Right lobe of liver (tissue), 6 donors: ENCODE measurements at places on chromosomes 7 and 10. TPM values are rescaled to one million over a fixed set of nuclear protein-coding genes. Genes with fewer than 3 reads are reported as not detected.

- peak overlapping the region; percentile 15 for H3K27ac ChIP-seq
- H3K4me1 ChIP-seq, result no peaks in the 10 kb centered on the region
- peak overlapping the region; percentile 26 for H3K4me3 ChIP-seq
- no peaks in the 10 kb centered on the region for H3K36me3 ChIP-seq
These were observed 46.8 kb downstream of the TBXAS1 start for GRCh38 chr7:139875821-139876241.

DNA sequence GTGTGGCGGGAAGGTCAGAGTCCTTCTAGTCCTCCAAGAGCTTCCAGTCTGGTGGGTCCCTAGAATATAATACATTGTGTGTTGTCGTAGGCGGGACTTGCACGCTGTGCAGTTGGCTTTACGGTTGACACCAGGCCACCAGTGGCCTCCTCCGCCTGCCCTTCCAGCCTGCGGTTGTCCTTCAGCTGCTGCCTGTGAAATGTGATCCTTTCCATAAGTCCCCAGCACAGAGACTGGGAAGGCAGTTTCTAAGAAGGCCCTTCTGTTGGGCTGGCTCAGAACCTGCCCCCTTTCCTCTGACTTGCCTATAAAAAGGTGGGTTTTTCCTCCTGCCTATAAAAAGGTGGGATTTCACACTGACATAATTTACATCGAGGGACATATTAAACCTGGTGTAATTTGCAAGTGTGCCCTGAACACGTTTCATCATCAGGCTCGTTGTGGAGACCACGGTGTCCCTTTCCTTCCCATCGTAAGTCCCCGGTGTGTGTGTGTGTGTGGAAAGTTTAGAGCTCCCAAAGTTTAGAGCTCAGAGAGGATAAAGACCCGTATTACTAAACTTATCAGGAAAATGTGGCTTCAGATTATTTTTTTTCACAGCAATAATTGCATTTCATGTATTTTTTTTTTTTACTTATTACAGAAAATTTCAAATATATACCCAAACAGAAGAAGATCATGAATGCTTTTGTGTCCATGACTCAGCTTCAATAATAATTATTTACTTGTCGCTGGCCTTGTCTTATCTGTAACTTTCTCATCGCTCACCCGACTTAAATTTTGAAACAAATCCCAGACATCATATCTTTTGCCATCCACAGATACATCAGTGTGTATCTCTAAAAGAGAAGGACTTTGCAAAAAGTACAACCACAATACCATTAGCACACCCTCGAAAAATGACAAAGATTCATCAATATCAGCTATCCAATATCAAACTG lies 45.1 kb downstream of the CUX1 start:
- H3K4me3 ChIP-seq, result no peak overlapping the region
- H3K27me3 ChIP-seq, result no peaks in the 10 kb centered on the region
- DNase-seq, result no peak
- no peaks in the 10 kb centered on the region for H3K36me3 ChIP-seq

GRCh38 chr7:101857358-101857811 lies 40.0 kb downstream of the CUX1 start:
- no peaks in the 10 kb centered on the region for H3K36me3 ChIP-seq
- no peak for DNase-seq
- H3K4me1 ChIP-seq, result no peaks in the 10 kb centered on the region
- H3K27me3 ChIP-seq, result no peaks in the 10 kb centered on the region
- no peak overlapping the region for H3K4me3 ChIP-seq

DNA sequence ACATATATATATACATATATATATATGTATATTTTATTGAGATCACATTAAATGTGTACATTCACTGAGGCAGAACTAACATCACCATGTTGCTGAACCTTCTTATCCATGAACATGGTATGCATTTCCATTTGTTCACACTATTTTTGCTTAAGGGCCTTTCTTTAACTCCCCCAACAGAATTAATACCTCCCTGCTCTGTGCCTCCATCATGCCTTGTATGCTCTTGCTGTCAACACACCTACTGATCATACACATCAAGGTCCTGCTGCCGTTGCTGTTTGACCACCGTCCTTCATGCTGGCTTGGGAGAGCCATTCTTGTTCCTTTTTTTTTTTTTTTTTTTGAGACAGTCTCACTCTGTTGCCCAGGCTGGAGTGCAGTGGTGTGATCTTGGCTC lies 43.5 kb downstream of the EPHB4 start:
- H3K27ac ChIP-seq, result no peak overlapping the region
- H3K4me1 ChIP-seq, result no peaks in the 10 kb centered on the region
- H3K4me3 ChIP-seq, result no peak overlapping the region
- H3K27me3 ChIP-seq, result no peaks in the 10 kb centered on the region
- no peak for DNase-seq
- H3K36me3 ChIP-seq, result no peaks in the 10 kb centered on the region

GRCh38 chr7:71982851-71983250 lies 429.3 kb downstream of the CALN1 start:
- DNase-seq, result no peak
- no peaks in the 10 kb centered on the region for H3K36me3 ChIP-seq
- H3K27ac ChIP-seq, result no peak overlapping the region
- no peaks in the 10 kb centered on the region for H3K4me1 ChIP-seq

DNA sequence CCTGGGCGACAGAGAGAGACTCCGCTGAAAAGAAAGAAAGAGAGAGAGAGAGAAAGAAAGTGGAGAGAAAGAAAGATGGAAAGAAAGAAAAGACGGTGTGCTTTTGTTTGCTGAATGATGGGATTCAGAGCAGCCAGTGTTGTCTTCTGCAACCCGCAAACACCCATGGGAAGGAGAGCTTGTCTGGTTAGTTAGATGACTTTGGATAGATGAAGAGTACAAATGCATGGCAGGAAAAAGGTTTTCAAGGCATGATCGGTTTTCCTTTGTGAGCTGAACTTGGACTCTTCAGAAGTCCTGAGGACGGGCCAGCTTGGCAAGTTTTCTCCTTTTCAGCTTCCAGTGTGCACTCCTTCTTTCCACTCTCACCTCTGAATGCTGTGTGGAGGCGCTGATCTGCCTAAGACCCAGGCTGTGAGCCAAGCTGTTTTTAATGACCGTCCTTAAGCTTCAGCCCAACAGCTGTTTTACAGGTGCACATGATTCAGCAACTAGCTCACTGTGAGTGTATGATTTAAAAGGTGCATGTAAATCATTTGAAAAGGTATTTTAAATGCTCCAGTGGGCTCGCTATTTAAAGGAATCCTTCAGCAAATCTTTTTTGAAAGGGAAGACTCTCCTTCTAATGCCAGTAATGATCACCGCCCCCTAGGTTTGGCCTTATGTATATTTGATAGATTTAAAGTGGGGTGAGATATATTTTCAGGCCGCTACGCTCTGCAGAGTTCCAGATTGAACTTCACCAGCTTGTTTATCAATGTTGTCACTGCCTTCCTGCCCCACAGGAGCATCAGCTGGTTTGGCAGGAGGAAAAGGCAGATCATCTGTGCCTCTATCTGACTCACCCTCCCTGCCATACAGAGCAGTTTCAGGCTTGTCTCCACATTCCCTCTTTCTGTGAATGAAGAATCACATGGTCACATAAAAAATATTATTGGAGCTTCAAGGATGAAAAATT lies 115.0 kb downstream of the PLXDC2 start:
- H3K36me3 ChIP-seq, result no peaks in the 10 kb centered on the region
- no peaks in the 10 kb centered on the region for H3K27me3 ChIP-seq
- no peak for DNase-seq
- H3K4me1 ChIP-seq, result peaks cover 42% of the 10 kb centered on the region

DNA sequence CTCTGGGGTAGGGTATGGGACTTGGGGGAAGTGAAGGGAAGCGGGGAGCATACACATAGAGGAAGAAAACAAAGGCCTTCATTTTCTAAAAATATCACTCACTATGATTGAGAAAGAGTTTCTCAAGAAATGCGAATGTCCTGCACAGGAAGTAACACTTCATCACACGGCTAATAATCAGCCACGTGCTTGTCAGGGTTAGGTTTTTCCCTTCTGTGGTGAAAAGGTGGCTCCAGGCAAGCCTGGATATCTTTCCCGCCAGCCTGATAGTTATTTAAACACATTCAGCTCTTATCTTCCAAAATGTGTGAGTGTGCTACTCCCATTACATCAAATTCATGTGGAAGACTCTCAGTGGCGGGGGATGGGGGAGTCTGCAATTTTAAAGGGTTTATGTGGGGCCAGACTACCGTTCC lies 166.4 kb upstream of the ADO start:
- H3K36me3 ChIP-seq, result no peaks in the 10 kb centered on the region
- no peak for DNase-seq
- no peaks in the 10 kb centered on the region for H3K27me3 ChIP-seq
- H3K27ac ChIP-seq, result peak overlapping the region; percentile 15
- H3K4me1 ChIP-seq, result no peaks in the 10 kb centered on the region

- no peaks in the 10 kb centered on the region for H3K4me1 ChIP-seq
- H3K27me3 ChIP-seq, result no peaks in the 10 kb centered on the region
- no peak overlapping the region for H3K4me3 ChIP-seq
- no peaks in the 10 kb centered on the region for H3K36me3 ChIP-seq
These were observed 97.1 kb downstream of the CREB5 start for GRCh38 chr7:28509251-28510025.

DNA sequence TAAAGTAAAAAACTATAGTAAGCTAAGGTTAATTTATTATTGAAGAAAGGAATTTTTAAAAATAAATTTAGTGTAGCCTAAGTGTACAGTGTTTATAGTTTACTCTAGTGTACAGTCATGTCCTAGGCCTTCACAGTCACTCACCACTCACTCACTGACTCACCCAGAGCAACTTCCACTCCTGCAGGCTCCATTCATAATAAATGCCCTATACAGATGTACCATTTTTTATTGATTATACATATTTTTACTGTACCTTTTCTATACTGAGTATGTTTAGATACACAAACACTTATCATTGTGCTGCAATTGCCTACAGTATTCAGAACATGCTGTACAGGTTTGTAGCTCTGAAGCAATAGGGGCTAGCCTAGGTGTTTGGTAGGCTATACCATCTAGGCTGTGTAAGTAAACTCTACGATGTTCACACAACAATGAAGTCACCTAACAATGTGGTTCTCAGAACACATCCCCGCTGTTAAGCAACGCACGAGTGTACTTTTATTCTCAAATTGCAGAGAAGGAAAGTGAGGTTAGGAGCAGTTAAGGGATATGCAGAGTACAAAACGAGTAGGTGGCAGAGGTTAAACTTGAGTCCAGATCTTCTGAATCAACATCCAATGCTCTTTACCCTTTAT lies 38.9 kb upstream of the PLCE1 start:
- H3K4me3 ChIP-seq, result no peak overlapping the region
- no peaks in the 10 kb centered on the region for H3K36me3 ChIP-seq
- no peak overlapping the region for H3K27ac ChIP-seq
- no peak for DNase-seq

GRCh38 chr7:31521336-31522010 lies 7.6 kb downstream of the ITPRID1 start:
- DNase-seq, result no peak
- no peaks in the 10 kb centered on the region for H3K27me3 ChIP-seq
- no peak overlapping the region for H3K27ac ChIP-seq
- H3K4me3 ChIP-seq, result no peak overlapping the region
- no peaks in the 10 kb centered on the region for H3K4me1 ChIP-seq

DNA sequence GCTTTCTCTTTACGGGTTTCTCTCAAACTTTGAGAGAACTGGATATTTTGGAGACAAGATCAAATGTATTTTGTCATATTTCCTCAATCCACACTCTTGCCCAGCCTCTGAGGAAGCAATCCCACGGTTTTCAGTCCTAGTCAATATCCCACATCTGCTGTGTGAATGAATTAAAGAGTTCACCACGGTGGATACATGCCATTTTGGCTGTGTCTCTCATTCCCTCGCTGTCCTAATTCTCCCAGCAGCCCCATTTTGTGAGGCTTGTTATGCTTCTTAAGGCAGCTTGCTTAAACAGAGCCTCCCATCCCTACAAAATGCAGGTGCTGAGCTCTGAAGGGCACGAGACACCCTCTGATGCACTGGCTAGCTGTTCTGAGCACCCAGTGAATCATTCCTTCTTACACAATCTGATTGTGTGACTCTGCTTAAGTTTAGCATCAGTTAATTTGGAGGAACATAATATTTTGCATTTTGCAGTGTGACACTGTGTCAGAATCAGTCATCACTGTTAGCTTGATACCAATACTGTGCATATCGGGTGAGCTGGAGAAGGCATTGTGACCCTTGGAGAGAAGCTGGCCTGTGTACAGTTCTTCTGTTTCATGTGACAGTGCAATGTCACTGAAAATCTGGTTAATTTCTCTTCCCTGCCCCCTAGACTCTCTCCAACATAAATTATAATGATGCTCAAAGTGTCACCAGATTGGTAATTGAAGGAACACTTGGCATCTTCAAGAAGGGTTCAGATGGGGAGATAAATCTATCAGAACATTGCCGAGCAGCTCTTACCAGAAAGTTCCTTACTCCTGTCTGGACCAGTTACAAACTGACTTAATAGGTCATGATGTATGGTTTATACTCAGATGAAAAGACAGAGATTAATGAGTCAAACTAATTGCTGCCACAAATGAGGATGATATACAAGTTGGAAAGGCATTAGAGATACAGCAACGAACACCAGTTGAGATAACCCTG lies 103.7 kb upstream of the AOAH start:
- no peak overlapping the region for H3K27ac ChIP-seq
- H3K4me3 ChIP-seq, result no peak overlapping the region
- DNase-seq, result no peak
- H3K36me3 ChIP-seq, result no peaks in the 10 kb centered on the region
- no peaks in the 10 kb centered on the region for H3K27me3 ChIP-seq

GRCh38 chr7:85630904-85631600 lies 444.2 kb upstream of the SEMA3D start:
- DNase-seq, result no peak
- H3K4me1 ChIP-seq, result no peaks in the 10 kb centered on the region
- H3K4me3 ChIP-seq, result no peak overlapping the region
- no peak overlapping the region for H3K27ac ChIP-seq
- no peaks in the 10 kb centered on the region for H3K36me3 ChIP-seq
- no peaks in the 10 kb centered on the region for H3K27me3 ChIP-seq

DNA sequence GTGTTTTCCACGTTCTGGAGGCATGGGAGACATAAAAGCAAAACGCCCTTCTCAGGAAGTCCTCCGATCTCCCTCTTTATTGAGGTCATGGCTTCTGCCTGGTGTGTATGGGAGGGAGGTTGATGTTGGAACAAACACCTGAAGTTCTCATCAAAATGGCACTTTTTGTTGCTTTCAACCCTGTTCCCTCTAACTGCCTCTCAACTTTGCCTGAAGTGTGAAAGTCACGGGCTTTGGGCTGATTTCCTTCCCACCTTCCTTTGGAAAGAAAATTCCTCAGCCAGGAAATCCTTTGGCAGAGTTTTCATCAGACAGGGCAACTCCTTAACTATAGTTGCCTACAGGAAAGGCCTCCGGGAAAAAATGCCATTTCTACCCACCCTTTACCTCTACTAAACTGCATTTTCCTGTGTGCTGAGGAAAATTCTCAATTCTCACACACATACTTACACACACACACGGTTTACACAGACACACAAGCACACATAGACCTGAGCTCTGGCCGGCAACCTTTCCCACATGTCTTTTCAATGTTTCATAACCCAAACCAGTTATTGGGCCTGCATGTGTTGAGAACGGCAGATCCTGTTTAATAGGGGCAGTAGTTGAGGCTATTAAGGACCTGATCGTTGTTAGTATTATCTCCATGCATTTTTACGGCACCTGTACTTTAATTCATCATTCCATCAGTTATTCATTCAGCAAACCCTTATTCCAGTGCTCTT lies 36.4 kb downstream of the CYP17A1 start:
- H3K4me1 ChIP-seq, result peaks cover 49% of the 10 kb centered on the region
- no peak overlapping the region for H3K4me3 ChIP-seq
- H3K27me3 ChIP-seq, result no peaks in the 10 kb centered on the region
- H3K36me3 ChIP-seq, result peaks cover 5% of the 10 kb centered on the region

Gene SEC31B
- total RNA-seq, result 2.4 TPM

Gene COG5
- 16.1 TPM for total RNA-seq

Gene SH2D4B
- total RNA-seq, result not detected

Gene LBX1
- total RNA-seq, result not detected

Gene SLIT1
- 0.21 TPM for total RNA-seq

Gene PVRIG
- 0.37 TPM for total RNA-seq
